ENCODE measurements at places on chromosomes 3 and 15.

GRCh38 chr15:41790756-41791546 is 16.7 kb downstream of the MAPKBP1 start:
- no peak for DNase-seq

GRCh38 chr3:106104078-106104477 is 235.3 kb upstream of the CBLB start:
- no peak for DNase-seq

GRCh38 chr3:61136191-61136590 is 115.1 kb downstream of the FHIT start:
- no peak for DNase-seq

- no peak for DNase-seq
Observed at GRCh38 chr3:44918581-44918980, 44.2 kb downstream of the TGM4 start.

GRCh38 chr3:96192966-96193550 is 621.3 kb upstream of the EPHA6 start:
- no peak for DNase-seq

DNA sequence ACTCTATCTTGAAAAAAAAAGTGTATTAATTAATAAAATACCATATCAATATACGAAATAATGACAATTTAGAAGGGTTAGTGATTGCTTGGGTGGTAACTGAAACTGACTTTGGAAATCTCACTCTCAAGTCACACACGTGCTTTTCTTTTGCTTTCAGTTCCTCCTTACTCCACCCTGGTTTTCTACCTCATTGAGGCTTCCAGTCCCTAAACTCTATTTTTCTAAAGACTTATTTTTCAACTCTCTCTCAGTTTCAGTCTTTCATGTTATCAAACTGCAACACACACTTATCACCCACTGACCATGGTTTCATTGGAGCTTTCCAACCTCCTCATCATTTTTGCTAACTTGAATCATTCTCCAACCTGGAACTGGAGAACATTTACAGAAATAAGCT is 23.5 kb downstream of the IL12A start:
- no peak for DNase-seq

GRCh38 chr3:104987859-104988258 is 378.9 kb upstream of the ALCAM start:
- no peak for DNase-seq

- DNase-seq = no peak
Observed at GRCh38 chr3:108091498-108092250, 843 bp upstream of the CD47 start.

- DNase-seq = no peak
Observed at GRCh38 chr3:185685231-185686035, 99.3 kb downstream of the SENP2 start.

DNA sequence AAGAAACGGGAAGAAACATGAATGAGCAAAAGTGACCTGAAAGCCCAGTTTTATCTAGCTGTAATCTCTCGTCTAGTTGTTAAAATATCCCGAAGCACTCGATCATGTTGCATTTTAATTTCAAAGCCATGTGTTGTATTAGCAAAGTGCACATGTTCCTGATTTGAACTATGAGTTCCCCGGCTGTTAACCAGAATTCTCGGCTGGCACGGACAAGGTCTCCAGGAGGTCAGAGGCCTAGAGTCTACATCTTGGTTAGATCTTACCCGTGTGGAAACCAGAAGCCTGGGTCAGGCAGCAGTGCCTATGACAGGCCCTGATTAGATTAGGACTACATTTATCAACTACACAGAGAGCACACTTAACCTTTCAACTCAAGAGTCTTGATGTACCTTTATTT is 195.8 kb downstream of the CDIN1 start:
- no peak for DNase-seq

DNA sequence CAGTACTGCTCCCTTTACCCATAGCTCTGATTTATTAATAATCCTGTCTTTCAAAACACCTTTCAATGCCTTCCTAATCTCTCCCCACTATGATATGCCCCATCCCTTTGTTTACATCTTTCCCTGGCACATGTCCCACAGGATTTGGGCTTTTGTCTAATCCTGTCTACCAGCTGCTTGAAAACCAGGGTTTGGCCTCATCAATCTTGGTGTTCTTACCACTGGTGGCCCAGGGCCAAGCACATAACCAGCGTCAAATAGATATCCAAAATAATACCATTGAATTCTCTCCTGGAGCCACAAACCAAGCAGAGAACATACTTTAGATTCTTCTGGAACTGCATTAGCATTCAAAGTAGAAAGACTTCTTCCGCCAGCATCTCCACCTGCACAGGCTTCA is 104.8 kb upstream of the PPP2R3A start:
- DNase-seq = no peak

GRCh38 chr15:77907824-77908751 is 169.4 kb downstream of the TBC1D2B start:
- peak; percentile 38 for DNase-seq

- DNase-seq = no peak
Observed at GRCh38 chr3:49157289-49157688, 8.8 kb downstream of the CCDC71 start.

DNA sequence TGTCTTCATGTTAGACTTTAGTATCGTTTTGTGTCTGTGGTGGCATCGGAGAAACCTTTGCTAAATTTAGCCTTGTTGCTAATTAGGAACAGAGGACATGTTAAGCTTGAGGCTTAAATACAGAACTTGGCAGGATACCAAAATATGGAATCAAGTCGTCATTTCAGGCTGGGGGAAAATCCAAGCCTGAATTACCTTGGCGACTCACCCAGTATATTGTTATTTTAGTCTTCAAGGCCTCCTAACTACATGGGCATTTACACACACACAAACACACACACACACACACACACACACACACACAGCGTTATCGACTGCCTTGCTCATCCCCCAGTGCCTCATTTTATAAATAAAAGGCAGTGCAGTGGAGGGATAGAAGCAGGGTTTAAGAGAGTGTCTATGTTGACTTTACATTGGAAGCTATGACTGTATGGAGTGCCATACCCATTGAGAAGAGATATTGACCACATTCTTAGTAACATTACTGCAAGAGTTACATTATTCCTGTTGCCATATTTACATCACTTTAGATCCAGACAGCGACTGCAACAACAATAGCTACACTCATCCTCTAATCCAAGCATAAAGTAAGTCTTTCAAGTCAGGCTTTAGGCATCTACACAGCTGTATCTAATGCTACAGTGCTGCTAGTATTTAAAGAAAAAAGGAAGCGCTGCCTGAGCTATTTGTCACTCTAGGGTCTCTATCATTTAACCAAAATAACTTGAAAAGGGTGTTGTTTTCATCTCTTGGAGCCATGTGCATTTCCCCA is 210.8 kb upstream of the SEMA6D start:
- DNase-seq = no peak

- DNase-seq = no peak
Observed at GRCh38 chr3:141176775-141177174, 54.9 kb upstream of the PXYLP1 start.

DNA sequence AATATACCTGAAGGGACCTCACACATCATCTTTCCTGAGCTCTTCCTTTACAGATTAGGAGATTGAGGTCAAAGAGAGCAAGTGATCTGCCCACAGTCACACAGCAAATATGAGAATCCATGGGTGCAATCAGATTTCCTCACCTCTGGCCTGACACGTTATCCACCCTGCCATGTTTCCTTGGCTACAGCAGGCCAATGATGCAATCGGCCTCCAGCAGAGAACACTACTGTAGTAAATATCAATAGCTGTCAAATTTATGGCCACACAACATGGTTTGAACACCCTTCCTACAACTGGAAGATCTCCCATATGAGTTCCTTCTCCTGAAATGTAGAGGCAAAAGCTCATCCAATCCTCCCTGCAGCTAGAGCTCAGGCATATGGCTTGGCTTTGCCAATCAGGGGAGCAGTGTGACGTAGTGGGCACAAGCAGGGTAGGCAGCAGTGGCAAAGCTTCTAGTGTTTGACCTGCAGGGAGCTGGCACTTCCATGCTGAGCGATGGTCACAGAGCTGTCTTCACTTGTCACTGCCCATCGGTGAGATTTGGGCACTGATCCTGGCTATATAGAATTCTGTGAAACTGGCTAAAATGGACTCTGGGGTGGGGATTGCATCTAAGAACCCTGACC is 271.3 kb downstream of the TJP1 start:
- DNase-seq = no peak

GRCh38 chr15:84911879-84912660 is 27.6 kb downstream of the SLC28A1 start:
- DNase-seq = no peak

GRCh38 chr15:59457103-59457502 is 19.1 kb downstream of the FAM81A start:
- DNase-seq = no peak

DNA sequence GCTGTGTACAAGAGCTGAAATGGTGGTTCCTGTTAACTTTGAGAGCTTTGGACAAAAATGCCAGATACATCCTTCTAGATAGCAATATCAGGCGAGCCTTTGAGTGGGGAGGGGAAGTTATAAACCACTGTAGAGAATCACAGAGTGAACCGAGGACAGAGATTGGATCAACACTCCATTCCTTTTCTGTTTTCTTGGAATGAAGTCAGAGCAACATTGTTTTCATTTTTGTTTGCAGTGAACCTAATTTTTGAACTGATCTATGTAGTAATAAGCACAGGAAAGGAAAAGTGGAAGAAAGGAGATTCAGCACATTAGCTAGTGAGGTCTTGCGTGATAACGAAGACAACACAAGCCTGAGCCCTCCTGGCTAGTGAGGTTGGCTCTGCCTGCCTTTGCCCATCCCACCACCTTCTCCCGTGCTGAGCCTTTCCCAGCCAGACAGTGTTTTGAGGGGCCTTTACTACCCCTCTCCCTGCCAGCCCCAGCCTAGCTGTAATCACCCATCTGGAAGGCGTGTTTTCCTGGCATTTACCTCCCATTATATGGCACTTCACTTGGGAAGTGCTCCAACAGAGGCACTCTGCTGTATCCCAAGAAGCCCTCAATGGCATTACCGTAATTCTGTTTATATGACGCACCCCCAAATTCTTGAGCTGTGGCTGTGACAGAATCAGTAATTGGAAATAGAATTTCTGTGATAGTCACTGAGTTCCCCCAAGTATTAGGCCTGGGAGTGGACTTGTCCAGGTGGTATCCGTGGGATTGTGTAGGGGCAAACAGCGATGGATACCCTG is 129.8 kb downstream of the CACNA1D start:
- DNase-seq = no peak

DNA sequence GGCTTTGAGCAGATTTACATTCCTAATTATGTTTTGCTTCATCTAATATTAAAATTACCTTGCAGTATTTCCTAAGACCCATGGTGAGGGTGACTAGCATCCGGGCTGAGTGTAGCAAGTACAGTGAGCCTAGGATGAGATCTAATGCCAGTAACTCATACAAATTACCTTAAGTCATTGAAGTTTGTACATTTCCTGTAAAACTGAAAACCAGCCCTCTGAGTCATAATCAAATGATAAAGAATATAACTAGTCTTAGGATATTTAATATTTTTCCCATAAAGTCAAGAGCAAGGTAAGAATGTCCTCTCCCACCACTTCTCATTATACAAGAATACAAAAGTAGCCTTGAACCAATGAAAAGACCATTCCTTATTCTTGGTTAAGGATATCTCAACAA is 54.8 kb upstream of the CHRM5 start:
- DNase-seq = no peak

GRCh38 chr3:184538666-184539431 is 22.7 kb upstream of the EPHB3 start:
- no peak for DNase-seq
